Lower lobe of right lung (tissue), 2 donors: ENCODE measurements at places on chromosomes 1 and 21. TPM values are rescaled to one million over a fixed set of nuclear protein-coding genes. Genes with fewer than 3 reads are reported as not detected.

DNA sequence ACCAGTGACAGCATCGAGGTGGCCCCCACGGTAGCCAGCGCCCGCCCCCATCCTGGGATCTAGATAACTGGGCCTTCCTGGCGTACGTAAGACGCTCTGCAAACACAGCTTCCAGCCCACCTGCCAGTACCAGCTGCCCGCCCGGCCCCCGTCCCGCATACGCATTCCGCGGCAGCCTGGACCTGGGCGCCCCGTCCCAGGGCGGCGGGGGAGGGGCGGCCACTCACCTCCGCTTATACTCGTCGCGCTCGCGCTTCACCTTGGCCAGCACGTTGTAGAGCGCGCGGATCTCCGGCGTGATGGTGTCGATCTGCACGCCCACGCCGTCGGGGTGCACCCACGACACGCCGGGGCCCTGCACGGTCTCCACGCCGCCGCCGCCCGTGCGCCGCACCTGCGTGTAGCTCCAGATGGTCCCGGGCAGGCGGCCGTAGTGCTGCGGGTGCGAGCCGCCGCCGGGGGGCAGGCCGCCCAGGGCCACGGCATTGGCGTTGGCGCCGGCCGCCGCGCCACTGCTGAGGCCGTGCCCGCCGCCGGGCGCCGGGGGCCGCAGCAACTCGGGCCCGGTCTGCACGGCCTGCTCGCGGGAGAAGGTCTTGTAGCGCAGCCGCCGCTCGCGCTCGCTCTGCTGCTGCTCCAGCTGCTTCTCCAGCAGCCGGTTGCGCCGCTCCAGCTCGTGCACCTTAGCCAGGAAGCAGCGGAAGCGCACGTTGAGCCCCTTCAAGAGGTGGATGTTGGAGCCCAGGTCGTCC lies 859 bp downstream of the IFFO2 start:
- DNase-seq: peak; percentile 73

DNA sequence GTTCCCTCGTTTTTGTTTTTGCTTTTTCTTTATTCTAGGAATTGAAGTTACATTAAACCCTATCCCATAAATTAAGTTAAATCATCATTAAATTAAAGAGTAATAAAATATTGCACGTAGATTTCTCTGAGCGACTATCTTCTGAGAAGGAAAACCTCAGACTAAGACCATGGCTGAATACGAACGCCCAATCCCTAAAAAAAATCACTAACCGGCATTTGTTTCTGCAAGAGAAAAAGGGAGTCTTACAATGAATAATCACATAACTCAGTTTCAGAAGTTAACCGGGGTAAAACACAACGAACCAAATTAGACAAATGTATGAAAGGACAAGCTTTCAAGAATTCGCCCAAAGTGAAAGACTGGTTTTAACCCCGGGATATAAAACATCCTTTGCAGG lies 1.3 kb downstream of the PIK3R3 start:
- DNase-seq: no peak

DNA sequence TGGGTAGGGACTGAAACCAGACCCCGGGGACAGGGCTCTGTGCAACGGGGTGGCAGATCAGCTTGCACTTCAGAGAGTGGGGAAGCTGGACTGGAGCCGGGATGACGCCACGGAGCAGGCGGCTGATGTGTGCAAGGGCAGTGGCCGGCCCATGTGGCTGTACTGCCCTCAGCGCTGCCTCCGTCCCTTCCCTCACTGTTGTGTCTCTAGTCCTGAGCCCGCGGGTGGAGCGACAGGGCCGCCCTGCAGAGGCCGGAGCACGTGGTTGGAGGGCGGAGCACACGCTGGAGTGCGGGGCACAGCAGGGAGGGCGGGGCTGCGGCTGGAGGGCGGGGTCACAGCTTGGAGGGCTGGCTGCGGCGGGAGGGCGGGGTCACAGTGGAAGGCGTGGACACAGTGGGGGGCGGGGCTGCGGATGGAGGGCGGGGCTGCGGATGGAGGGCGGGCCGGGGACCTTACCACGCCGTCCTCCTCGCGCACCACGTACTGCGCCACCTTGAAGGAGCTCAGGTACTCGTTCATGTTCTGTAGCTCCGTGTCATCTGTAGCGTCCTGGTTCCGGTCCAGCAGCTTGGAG lies 52.4 kb downstream of the CHD5 start:
- DNase-seq: peak; percentile 89

GRCh38 chr1:93023281-93023680 lies 55.8 kb upstream of the MTF2 start:
- no peak for DNase-seq

DNA sequence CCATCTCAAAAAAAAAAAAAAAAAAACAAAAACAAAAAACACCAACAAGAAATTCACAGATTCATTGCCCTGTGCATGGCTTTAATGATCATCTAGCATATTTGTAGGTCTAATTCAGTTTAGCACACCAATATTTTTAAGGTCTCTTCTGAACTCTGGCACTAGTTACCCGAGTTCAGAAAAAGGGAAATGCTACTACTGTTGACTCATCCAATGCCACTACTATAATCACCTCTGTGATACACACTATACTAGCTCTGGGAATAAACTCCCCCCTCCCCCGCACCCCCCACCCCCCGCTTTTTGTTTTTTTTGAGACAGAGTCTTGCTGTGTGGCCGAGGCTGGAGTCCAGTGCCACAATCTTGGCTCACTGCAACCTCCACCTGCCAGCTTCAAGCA lies 55.6 kb downstream of the FBXO42 start:
- no peak for DNase-seq

The C4BPA gene
- 65.2 TPM for total RNA-seq
